ENCODE measurements at places on chromosomes 4 and X. TPM values are rescaled to one million over a fixed set of nuclear protein-coding genes. Genes with fewer than 3 reads are reported as not detected.

Gene IL15
- total RNA-seq, result 6.5 TPM

Gene BMX
- total RNA-seq, result not detected

Gene CXCL13
- total RNA-seq, result not detected

Gene JCHAIN
- total RNA-seq, result 5.8 TPM

Gene ATRX
- total RNA-seq, result 84.0 TPM

Gene CT55
- not detected for total RNA-seq

Gene SPP1
- 0.29 TPM for total RNA-seq

Gene HEPH
- total RNA-seq, result 57.7 TPM

Gene PSAPL1
- total RNA-seq, result not detected

Gene ARHGAP36
- not detected for total RNA-seq

Gene ZNF185
- 1.5 TPM for total RNA-seq

Gene HPSE
- total RNA-seq, result 1.6 TPM

Gene FDCSP
- total RNA-seq, result not detected

Gene ABLIM2
- under 0.01 TPM for total RNA-seq

Gene SHROOM4
- total RNA-seq, result 0.44 TPM

Gene TACR3
- total RNA-seq, result 0.44 TPM

Gene MAN2B2
- total RNA-seq, result 21.1 TPM
